ENCODE measurements at places on chromosomes 1 and 21. TPM values are rescaled to one million over a fixed set of nuclear protein-coding genes. Genes with fewer than 3 reads are reported as not detected.

The ENAH gene
- 69.8 TPM for polyA plus RNA-seq

The PTPRC gene
- 5.1 TPM for polyA plus RNA-seq

The OLIG2 gene
- polyA plus RNA-seq = not detected

- no peak for DNase-seq
Observed at GRCh38 chr1:236377832-236378535, 16.1 kb upstream of the EDARADD start.

DNA sequence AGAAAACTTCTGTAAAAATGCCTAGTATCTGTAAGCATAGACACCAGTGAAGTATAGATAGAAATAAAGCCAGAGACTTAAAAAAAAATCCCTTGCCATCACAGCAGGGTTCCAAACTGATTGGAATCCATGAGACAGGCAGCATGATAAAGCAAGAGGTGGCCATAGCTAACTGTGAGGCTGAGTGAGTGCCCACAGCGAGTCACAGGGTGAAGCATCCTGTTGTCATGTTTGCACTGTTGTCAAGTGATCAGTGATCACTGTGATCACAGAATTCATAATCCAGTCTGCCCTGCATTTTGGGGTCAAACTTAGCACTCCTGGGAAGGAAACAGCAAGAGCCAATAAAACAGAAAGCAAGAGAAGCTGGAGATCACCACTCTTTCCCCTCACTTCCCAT, 33.3 kb downstream of the LRRC8B start:
- DNase-seq = no peak

GRCh38 chr1:160200786-160201185, 4.4 kb upstream of the PEA15 start:
- DNase-seq = no peak

DNA sequence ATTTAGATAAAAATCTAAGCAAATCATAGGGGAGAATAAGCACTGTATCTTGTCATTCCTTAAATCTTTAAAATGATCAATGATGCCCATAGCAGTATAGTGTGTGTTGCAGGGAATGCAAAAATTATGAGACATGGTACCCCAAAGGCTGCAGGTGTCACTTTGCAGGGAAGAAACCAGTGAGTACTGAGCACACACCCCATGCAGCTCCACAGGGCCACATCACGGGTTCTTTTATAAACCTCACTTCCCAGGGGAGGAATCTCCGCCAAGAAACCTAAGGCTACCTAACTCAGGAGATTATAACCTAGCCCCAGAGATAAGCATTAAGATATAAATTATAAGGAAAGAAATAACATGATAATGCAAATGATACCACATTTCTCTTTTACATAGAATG, 115.6 kb downstream of the APP start:
- no peak for DNase-seq

DNA sequence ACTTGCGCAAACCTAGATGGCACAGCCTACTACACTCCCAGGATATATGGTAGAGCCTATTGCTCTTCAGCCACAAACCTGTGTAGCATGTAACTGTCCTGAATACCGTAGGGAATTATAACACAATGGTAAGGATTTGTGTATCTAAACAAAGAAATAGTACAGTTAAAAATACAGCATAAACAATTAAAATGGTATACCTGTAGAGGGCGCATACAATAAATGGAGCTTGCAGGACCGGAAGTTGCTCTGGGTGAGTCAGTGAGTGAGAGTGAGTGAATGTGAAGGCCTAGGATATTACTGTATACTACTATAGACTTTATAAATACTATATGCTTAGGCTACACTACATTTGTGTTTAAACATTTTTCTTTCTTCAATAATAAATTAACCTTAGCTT, 99.3 kb downstream of the PLD5 start:
- no peak for DNase-seq

GRCh38 chr1:81391125-81391828, 409.5 kb upstream of the ADGRL2 start:
- no peak for DNase-seq

- no peak for DNase-seq
Observed at GRCh38 chr1:114156538-114157274, 3.0 kb upstream of the SYT6 start.

- no peak for DNase-seq
Observed at GRCh38 chr1:230048322-230048721, 18.7 kb upstream of the GALNT2 start.

DNA sequence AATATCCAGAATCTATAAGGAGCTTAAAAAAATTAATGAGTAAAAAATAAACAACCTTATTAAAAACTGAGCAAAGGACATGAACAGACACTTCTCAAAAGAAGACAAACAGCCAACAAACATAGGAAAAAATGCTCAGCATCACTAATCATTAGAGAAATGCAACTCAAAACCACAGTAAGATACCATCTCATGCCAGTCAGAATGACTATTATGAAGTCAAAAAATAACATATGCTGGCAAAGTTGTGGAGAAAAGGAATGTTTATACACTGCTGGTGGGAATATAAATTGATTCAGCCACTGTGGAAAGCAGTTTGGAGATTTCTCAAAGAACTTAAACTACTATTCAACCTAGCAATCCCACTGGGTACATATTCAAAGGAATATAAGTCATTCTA, 25.3 kb downstream of the PIGK start:
- DNase-seq = no peak

GRCh38 chr1:200274116-200274515, 135.7 kb downstream of the ZNF281 start:
- no peak for DNase-seq

Data from muscle of leg (tissue), 16 donors.